ENCODE measurements at places on chromosomes 11 and 22.

DNA sequence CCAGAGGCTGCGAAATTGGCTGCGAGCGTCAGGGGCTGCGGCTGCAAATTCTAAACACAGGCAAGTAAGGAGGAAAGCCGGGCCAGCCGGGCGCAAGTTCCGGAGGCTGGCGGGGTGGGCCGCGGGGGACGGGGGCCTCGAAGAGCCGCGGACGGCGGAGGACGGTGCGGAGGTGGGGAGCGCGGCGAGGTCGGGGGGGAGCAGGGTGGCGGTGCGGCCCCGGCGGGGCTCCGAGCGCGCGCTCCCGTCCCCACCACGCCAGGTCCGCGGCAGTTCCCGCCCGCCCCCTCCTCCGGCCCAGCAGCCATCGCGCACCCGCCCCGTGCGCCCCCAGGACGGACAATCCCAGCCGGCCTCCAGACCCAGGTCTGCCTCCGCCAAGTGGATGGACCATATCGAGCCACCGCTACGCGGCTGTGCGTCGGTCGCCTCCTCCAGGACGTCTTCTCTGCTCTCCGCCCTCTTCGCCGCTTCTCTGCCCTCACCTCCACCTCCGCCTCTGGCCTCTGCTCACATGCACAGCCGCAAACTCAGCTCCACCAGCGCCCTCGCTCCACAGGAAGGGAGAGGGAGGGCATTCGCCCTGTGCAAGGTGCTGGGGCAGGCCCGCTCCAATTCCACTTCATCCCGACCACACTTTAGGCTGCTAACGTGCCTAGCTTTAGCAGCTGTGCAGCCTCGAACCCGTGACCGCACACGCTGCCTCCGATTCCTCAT is 7.2 kb downstream of the ELFN2 start:
- DNase-seq: peak; percentile 74

DNA sequence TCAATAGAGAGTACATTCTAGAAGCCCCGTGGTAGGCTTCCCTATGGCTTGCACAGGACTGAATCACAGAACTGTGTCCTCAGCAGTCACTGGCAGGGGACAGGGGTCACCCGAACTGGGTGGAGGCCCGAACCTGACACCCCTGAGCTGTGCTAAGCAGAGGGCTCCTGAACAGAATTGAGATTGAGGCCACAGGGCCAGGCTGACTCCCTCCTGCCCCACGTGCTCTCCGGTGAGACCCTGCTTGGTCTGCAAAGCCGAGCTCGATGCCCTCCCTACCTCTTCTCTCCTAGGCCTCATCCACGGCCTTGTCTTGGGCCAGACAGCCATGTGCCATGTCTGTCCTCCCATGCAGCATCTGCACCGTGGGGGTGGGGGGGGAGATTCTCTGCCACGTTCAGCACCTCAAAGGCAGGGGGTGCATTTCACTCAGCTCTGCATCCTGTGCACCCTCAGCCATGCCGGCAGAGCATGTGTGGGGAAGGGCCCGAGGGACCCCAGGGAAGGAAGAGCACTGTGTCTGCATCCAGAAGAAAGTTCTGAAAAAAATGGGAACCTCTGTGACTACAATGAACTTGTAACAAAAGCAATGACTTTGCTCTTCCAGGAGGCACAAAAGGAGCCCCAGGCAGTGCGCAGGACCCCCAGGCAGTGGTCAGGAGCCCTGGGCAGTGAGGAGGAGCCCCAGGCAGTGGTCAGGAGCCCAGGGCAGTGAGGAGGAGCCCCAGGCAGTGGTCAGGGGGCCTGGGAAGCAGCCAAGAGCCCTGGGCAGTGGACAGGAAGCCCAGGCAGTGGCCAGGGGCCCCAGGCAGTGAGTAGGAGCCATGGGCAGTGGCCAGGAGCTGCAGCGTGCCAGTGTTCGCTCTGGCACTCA is 76.7 kb upstream of the SEPTIN5 start:
- DNase-seq: no peak

DNA sequence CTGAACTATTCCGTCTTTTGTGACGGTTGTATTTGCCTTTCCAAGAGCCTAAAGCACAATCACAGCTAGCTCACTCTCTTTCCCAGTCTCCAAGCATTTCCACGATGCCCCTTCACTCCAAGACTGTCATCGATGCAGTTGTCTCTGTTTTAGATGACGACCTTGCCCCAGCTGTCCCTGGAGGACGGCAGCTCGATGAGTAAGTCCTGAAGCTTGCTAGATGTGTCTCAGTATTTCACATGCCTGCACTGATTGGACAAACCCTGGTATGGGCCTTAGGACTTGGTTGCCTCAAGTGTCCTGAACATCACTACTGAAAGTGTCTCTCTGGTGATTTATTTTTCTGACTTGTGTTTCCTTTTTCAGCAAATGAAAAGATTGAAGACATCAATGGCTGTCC is 129.9 kb downstream of the NAV2 start:
- no peak for DNase-seq

DNA sequence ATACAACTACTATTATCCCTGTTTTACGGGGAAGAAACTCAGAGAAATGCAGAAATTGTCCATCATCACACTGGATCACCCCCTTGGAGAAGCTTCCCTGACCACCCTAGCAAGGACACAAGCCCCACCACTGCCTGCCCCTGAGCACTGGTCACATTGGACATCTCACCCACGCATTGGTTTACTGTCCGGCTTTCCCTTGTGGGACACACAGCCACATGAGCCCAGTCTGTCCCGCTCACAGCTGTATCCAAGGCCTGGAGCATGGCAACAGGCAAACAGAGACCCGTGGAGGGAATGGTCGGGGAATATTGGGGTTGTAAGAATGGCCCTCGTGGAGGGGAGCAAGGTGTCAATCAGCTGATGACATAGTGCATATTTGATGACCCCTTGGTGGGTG is 42.7 kb upstream of the FGF3 start:
- DNase-seq: no peak

- DNase-seq: no peak
These were observed 5.4 kb downstream of the HYOU1 start for GRCh38 chr11:119051440-119052162.

- DNase-seq: peak; percentile 92
These were observed 19.3 kb downstream of the EIF3F start for GRCh38 chr11:8006349-8006977.

- no peak for DNase-seq
These were observed 12.3 kb downstream of the PIK3IP1 start for GRCh38 chr22:31279821-31280505.

DNA sequence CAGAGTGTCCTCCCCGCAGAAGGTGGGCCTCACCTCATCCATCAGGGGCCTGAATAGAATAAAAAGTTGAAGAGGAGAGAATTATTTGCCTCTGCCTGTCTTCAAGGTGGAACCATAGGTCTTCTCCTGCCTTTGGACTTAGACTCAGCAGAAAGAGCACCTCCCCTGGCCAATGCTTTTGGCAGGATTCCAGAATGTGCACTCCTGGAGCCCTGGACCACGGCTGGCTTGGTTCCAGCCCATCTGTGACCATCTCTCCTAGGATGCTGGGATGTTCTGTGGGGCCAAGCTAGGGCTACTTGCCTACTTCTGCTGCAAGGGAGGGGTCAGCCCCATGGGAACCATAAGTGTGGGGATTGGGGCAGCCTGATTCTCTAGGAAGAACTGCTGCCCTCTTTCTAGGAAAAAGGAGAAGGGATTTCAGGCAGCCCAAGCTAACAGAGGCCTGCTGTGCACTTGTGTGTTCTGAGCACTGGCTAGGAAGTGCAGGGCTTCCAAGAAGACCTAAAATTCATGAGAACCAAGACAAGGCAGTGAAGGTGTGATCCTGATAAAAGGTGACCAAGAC is 32.2 kb upstream of the SHANK2 start:
- DNase-seq: no peak

DNA sequence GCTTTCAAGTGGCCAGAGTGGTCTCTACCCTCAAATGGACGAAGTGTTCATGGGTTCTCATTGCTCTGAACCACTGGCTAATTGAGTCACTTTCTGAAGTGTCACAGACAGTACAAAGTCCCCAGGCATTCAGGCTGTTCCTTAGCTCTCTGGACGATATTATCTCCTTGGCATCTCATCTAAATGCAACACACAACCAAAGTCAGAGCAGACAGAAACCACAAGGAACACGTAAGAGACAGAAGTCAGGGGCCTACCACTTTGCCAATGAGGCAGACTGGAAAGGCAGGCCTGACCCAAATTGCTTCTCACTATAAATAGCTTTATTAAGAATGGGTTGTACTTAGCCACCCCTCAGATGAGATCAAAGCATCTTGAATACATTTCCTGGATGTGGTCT is 29.0 kb upstream of the LDLRAD3 start:
- DNase-seq: no peak

- peak; percentile 74 for DNase-seq
These were observed 414 bp downstream of the JOSD1 start for GRCh38 chr22:38700270-38700788.

GRCh38 chr22:29621761-29622526 is 18.5 kb downstream of the NF2 start:
- DNase-seq: peak; percentile 40

DNA sequence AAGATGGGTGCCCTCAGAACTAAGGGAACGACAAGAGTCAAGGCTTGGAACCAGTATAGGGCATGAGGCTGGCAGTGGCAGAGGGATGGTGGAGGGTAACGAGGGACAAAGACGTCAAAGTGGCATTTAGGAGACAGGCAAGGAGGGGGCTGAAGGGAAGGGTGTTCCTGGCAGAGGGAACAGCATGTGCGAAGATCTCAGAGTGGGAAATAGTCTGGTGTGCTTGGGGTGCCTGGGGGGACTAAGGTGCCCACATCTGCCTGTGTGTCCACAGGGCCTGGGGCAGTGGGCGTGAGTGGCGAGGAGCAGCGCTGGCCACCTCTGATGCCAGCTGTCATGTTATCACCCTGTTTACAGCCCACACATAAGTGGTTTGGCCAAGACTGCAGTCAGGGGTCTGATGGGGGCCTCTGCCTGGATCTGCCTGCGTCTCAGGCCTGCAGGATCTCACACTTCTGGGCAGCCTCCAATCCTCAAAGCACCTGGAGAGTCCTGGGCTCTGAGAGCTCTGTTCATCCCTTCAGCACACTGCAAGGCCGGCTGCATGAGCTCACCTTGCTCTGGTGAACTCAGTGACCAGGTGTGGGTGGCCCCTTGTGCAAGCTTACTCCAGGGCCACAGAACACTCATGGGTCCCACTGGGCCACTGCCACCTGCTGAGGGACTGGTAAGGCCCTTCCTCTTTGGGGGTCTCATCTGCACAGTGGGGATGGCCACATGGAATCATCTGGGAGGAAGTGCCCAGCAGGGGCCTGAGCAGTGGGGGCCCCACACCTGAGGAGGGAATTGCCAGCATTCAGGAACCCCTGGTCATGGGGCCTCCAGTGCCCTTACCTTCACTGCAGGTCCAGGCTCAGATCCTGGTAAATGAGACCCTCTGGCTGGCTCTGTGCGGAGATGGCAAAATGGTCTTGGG is 89.7 kb upstream of the SHISAL1 start:
- no peak for DNase-seq

DNA sequence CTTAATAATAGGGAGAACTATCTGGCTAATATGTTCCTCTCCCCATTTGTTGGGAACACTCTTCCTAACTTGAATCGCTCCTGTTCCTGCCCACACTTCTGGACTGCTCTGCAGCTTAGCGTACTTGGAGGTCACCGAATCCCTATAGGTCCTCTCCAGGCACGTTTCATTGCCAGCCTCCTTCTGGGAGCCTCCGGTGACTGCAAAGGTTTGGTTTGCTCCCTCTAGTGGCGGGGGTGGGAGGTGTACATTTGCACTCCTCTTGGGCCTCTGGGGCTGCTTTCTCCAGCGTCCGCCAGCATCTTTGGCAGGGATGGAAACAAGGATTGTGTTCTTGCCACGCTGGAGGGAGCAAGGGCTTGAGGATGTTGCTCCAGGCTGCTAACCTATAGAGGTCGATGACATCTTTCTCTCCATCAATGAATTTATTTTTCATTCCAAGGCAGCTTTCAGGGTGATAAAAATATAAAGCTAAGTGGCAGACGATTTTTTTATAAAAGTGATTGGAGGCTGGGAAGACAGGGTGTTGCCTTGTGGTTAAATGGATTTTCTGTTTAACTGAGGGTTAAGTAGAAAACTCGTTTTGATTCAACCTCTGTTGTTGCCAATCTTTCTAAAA is 48.7 kb downstream of the TSPAN18 start:
- peak; percentile 91 for DNase-seq

- DNase-seq: no peak
These were observed 222.5 kb downstream of the MN1 start for GRCh38 chr22:27578937-27579617.

DNA sequence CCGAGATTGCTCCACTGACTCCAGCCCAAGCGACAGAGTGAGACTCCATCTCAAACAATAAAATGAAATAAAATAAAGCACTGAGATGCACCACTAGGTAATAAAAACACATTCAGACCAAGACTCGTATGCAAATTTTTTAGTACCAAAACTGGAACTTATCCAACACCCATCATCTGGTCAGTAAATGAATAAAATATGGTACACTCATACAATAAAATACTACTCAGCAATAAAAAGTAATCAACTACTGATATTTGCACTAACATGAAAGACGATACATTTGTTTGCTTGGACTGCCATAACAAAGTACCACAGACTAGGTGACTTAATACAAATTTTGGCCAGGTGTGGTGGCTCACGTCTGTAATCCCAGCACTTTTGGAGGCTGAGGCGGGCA is 17.8 kb upstream of the POLD3 start:
- DNase-seq: no peak

- no peak for DNase-seq
These were observed 828.1 kb upstream of the FAT3 start for GRCh38 chr11:91396236-91397133.

GRCh38 chr22:44412136-44412731 is 85.8 kb downstream of the RTL6 start:
- no peak for DNase-seq

GRCh38 chr11:117917591-117918151 is 11.5 kb downstream of the TMPRSS13 start:
- no peak for DNase-seq

DNA sequence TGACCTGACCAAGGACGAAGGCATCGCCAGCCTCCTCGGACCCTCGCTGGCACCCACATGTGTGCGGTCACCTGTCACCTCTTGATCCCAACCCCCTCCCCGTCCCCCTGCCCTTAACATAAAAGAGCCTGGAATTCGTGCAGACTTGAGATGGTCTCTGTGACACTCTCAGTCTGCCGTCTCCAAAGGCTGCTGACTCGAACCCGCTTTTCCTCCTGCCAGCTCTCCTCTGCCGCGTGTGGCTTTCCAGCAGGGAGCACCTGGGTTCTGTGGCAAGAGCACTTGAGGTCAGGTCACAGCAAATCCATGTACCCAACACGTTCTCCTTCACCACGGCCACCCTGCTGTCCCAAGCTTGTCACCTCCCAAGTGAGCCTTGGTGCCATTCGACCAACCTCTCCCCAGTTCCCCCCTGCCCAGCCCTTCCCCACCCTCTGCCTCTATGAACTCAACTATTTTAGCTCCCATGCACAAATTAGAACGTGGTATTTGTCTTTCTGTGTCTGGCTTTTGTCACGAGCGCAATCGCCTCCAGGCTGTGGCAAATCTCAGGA is 207.6 kb downstream of the BRD1 start:
- no peak for DNase-seq

GRCh38 chr22:23621082-23621780 is 10.9 kb downstream of the DRICH1 start:
- no peak for DNase-seq

- no peak for DNase-seq
These were observed 137.6 kb downstream of the SNX19 start for GRCh38 chr11:130778705-130779104.
